ENCODE measurements at places on chromosomes 5 and 9.

DNA sequence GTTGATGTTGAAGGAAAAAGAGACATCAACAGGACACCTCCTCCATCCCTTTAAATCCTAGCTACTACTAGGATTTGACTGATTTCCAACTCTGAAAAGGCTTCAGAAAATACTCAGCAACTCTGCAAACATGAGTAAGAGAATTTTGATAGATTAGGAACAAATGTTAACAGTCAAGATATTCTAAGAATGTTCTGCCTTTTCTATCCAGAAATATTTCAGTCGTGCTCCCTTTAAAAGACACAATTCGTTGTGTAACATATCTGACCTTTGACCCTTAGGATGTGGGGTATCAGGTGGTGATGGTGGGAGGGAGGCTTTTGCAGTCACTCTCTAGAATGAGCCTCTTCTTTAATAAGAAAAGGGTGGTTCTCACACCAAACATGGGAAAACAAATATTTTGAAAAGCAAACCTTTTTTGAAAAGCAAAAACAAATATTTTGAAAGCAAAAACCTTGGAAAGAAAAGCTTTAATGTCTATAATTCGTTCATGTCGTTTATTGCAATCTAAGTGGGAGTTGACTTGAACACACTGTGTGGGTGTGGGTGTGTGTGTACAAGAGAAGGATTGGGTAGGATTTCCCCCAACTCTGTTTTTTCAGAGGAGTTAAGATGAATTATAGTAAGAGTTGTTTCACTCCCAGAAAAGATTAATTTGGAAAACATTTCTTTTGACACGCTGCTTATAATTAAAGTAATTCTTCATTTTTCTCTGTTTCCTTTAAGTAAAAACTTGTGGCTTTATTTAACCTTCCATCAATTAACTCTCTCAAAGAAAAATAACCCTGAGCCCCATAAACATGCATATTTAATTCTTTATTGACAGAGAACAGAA is 152.8 kb downstream of the TMEM167A start:
- no peak for DNase-seq

DNA sequence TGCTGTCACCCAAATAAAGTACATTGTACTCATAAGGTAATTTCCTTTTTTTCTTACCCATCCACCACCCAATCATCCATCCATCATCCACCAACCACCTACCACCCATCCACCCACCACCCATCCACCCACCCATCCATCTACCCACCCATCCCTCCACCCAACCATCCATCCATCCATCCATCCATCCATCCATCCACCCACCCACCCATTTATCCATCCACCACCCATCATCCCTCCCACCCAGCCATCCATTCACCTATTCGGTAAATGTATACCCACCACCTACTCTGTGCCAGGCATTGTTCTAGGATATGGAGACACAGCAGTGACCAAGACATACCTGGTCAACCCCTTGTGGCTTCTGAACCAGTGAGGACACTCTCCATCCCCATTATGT is 25.1 kb downstream of the MGAT1 start:
- DNase-seq = no peak

- DNase-seq = no peak
Observed at GRCh38 chr9:116422119-116422979, 264.8 kb upstream of the TRIM32 start.

DNA sequence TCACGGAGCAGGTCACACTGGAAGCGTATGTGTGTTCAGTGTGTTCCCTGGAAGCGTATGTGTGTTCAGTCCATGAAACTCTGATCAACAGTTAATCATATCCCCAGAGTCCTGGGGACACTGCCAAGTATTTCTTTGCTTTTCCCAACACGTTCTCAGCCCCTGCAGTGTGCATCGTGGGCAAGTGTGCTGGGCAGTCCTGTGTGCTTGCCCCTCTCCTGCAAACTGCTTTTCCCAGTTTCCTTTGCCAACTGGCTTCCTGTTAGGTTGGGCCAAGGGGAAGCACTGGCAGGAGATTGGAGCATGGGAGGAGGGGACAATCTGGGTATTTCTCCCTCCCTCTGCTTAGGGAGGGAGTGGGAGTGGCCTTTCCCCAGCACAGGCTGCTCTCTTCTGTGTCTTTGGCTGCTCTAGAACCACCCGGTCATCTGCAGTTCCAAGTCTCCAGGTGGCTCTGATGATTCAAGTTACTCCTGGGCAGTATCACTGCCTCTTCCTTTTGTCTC is 36.8 kb upstream of the NEK6 start:
- no peak for DNase-seq

DNA sequence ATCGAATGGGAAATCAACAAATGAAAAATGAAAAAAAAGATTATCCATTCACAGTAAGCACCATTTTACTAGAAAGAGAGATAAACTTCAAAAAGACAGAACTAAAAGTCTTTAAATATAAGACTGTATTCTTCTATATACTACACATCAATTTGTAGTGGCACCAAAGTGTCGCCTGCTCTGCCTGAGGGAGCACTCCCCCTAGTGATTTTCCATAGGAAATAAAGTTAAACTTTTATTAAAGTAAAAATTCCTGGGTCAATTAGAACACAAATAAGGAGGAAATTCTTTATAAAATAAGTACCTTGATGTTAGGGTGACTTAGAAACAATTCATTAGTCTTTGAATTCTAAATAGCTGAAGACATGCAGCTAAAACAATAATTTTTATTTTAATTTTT is 9.7 kb downstream of the RAD1 start:
- no peak for DNase-seq

- no peak for DNase-seq
Observed at GRCh38 chr5:78509145-78509865, 139.3 kb downstream of the LHFPL2 start.
